Stimulated activated naive CD4-positive, alpha-beta T cell (primary cell): ENCODE measurements at places on chromosomes 11 and 22.

GRCh38 chr11:134654161-134654915, 242.3 kb upstream of the B3GAT1 start:
- no peak for DNase-seq

GRCh38 chr22:17862646-17863181, 88.4 kb upstream of the BID start:
- no peak for DNase-seq

GRCh38 chr22:31615940-31616314, 46.1 kb downstream of the PISD start:
- no peak for DNase-seq

DNA sequence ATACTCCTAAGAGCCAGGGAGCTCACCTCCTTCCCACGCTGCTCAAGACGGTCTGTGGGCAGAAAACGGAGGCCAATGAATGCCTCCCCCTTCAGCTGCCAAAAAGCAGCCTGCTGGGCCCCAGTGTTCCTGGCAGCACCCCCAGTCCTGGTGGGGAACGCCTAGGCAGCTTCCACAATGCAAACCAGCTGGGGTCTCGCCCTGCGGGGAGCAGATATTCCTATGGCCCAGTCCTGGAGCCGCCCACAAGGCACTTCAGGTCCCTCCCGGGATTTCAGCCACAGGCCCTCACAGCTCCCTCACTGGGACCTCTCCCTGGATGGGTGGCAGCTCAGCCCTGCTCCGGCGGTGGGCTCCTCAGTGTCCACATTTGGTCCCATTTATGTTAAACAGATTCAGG, 29.2 kb downstream of the A4GALT start:
- no peak for DNase-seq

DNA sequence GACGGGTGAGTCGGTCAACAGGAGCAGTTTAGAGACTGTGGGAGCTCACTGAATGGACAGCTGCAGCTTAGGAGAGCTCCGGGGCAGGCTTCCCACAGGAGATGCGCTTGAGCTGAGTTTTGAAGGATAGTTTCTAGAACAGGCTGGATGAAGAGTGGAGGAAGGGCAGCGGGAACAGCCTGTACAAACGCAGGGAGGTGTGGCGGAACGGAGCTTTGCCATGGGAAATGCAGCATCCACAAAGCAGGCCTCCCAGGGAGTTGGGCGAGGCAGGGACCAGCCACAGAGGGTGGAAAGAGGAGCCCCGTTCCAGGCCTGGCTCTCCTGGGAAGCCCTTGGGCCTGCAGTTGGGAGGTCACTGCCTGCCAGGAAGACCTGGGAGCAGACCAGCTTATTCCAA, 26.8 kb upstream of the TEF start:
- DNase-seq = no peak

- no peak for DNase-seq
Measured at GRCh38 chr11:128890543-128891368, at the start of gene KCNJ5. TSS of gene KCNJ5 (plus strand) at chr11:128891356. CDS start at chr11:128911274, 19,918 bp downstream.

DNA sequence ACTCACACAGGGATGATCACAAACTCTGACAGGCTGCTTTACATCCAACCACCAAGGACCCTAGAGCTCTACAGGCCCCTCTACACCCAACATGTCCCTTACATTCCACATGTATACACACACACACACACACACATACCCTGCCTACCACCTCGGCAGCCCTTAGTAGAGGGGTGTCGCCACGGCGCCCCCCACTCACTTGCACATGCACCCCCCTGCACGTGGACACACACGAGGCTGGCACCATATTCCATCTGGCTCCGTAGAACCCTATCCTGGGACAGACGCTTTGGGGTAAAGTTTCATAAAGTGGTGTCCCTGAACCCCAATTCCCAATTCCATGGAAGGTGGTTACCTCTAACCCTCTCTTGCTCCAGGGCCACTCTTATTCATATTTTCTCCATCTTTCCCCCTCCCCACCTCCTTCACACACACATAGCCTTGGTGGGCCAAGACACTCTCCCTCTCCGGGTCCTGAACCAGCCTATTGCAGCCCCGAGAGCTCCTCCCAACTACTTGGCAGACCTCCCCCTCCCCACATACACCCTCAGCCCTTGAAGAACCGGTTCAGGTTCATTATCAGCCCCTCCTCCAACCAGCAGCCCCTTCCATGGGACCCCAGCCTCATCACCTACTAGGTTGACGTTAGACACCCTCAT, 809 bp downstream of the PDE2A start:
- no peak for DNase-seq

DNA sequence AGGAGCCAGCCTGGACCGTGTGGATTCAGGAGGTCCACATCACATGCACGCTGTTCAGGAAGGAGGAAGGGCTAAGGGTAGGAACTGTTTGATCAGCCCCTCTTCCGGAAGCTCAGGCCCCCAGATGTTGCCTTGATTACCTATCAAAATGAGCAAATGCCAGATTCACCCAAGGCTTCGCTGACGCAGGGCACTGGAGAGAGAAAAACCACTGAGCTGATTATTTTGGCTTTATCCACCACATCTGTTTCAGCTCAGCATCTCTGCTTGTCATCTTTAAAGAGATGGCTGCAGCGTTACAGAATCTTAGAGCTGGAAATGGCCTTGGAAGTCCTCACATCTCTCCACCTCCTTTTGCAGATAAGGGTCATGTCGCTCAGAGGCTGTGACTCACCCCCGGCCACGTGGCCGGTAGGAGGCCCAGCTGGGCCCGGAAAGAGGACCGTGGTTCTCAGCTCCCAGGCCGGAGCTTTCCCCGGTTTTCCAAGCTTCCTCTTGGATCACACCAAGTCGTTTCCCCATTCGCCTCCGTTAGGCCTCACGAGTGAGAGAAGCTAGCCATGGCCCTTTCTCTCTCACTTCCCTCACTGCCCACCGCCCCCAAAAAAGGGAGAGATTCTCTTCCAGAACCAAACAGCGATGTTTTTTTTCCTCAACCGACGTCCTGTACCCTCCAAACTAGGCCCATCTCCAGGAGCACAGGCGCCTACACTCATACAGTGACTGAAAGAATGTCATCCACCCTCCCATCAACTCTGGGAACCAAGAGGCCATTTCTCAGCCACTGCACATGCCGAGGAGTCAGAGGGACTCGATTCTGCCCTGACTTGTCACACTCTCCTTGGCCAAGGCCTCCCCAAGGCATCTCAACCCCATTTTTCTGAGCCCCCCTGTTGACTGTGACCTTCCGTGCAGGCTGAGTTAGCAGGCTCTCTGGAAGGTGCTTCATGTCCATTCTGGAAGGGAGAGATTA, 37.6 kb downstream of the LIF start:
- no peak for DNase-seq

- DNase-seq = no peak
Measured at GRCh38 chr22:35392357-35392756, 7.6 kb upstream of the MCM5 start.

DNA sequence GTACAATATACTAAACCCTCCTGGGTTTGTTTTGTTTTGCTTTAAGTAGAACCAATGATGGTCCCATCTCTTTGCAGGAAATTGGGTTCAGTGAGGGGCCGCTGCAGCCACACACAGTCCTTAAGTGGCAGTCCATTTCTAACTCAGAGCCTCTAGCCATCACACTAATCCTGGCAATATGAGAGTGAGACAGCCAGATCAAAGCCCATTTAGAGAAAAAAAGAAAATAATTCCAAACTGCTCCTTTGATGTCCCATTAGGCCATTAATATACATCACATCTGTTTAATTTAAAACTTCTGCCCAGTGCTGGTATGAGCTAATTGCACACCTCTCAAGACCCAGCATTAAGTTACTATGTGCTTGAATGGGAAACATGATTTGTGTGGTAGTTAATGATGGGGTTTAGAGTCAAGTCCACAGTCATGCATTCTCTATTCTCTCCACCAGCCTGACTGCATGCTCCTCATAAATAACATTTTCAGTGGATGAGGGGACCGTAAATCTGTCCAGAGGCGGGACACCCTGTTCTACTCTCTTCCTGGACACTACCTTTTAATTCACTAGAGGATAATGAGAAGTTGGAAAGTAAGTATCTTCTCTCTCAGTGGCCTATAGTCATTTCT, 53.8 kb upstream of the BIRC3 start:
- no peak for DNase-seq

DNA sequence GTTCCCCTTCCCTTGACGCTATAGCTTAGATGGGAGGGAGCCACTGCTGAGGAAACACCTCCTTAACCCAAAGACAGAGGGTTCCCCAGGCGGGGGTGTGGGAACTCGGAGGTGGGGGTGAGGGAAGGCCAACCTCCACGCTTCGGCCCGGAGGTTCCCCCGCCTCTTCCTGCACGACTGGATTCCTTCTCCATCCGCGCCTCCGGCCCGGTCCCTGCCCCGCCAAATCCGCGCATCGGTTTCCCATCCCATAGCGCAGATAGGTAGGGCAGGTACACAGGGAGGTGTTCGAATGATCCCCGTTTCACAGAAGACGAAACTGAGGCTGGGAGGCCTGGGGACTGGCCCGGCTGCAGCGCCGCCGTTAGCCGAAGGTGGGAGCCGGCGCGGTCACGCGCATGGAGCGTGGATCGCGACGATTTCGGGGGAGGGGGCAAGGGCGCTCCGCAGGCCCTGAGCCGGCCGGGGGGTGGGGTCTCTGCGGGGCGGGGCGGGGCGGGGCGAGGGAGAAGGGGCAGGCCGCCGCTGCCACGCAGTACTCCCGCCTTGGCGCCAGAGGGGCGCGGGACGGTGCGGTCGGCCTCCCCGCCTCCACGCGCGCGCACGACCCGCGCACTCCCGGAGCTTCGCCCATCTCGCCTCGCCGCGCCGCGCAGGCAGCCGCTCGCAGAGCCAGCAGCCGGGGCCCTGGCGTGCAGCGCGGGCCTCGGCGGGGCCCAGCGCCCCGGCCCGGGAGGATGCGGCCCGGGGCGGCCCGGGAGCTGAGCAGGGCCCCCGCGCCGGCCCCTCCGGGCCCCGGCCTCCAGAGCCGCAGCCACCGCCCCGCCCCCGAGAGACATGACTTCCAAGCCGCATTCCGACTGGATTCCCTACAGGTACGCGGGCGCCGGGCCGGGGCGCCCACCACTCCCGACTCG, at the start of gene TUB:
TUB (plus strand) TSS at position 538 of the 917 bp plus-strand sequence; CDS start at position 838, 300 bp downstream.
- no peak for DNase-seq

- peak; percentile 3 for DNase-seq
Measured at GRCh38 chr11:116930177-116930576, 92.8 kb upstream of the APOA1 start.

- no peak for DNase-seq
Measured at GRCh38 chr11:15471895-15472799, 357.4 kb downstream of the INSC start.

- DNase-seq = no peak
Measured at GRCh38 chr22:46047226-46047625, 70.3 kb upstream of the WNT7B start.

DNA sequence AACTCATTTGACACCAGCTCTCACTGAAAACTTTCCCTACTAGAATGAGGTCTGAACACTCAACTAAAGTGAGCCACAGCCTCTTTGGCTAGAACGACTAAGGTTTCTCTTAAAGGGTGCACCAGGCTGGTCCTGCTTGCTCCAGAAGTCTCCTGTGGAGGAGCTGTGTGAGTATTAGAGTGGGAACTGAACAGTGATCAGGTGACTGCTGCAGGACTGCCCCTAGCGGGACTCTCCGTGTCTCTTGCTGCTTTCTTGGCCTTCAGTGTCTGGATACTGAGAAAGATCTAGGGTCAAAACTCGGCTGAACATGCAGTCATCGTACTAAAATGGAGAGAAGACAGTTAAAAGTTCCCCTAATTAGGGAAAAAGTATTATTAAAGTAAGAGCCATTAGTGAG, 34.6 kb downstream of the FAM118A start:
- no peak for DNase-seq

DNA sequence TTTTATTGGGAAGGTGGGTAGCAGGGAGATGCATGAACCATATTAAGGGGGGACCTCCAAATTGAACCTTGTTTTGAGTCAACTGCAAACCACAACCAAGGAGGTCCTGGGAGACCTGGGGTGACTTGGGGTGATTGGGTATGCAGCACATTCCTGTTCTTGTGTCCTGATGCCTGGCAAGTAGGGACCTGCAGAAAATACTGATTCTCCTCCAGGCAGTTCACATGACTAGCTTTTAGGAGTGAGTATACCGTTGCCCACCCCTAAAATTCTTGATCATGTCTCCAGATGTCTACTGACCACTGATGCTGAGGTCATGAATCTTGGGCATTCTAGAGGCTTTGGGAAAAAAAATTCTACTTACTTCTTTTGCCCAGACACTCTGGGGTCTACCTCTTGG, 6.3 kb downstream of the EHF start:
- no peak for DNase-seq

DNA sequence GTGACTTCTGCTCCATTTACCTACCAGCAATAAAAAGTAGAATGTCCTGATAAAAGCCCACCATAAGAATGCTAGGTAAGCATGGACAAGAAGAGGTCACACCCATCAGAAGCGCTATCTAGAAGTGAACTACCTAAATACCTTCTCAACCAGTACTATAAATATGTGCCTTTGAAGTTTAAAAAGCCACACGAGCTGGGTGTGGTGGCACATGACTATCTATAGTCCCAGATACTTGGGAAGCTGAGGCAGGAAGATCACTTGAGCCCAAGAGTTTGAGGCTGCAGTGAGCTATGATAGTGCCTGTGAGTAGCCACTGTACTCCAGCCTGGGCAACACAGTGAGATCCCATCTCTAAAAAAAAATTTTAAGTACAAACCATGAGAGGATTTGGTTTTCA, 66.7 kb downstream of the PACSIN2 start:
- DNase-seq = no peak

GRCh38 chr22:36986242-36986821, 32.9 kb downstream of the TST start:
- no peak for DNase-seq

DNA sequence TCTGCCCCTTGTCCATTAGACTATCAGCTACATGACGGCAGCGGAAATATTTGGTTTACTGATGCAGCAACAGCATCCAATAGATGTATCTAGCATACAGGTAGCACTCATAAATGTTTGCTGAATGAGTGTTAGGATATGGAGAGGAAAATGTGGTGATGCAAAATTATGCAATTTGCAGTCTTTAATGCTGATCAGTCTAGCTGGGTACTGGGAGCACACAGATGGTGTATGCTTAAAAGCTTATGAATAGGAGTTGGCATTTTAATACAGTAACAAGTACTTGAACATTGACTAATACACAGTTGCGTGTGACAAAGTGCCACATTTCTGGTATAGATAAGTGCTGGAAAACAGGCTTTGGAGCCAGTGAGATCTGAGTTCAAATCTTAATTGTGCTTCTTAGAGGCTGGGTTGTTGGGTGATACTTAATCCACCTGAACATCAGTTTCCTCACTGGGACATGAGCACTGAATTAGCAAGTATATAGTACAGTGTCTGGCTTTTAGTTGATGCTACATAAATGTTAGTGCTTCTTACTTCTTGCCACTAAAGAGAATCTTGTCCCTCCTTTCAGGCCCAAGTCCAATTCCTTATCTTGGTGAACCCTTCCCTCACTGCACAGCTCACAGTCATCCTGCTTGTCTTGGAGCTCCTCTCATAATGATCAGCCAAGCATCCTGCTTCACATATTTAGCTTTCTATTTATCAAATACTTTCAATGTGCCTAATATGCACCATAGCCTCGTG, 99.6 kb downstream of the TIMP3 start:
- DNase-seq = no peak

GRCh38 chr11:27120211-27120610, 79.6 kb downstream of the BBOX1 start:
- DNase-seq = no peak

- DNase-seq = no peak
Measured at GRCh38 chr11:45641961-45642360, 23.5 kb downstream of the CHST1 start.
